Stimulated activated CD4-positive, alpha-beta T cell treated with anti-CD3 and anti-CD28 coated beads, Interleukin-12 subunit alpha, Interleukin-12 subunit beta, amount 100 ng/mL, for 4 hours (primary cell): ENCODE measurements at places on chromosomes 12 and 14.

- DNase-seq, result no peak
Observed at GRCh38 chr14:55698051-55698450, 118.0 kb downstream of the KTN1 start.

GRCh38 chr12:131860472-131861260 is 32.5 kb downstream of the MMP17 start:
- no peak for DNase-seq

DNA sequence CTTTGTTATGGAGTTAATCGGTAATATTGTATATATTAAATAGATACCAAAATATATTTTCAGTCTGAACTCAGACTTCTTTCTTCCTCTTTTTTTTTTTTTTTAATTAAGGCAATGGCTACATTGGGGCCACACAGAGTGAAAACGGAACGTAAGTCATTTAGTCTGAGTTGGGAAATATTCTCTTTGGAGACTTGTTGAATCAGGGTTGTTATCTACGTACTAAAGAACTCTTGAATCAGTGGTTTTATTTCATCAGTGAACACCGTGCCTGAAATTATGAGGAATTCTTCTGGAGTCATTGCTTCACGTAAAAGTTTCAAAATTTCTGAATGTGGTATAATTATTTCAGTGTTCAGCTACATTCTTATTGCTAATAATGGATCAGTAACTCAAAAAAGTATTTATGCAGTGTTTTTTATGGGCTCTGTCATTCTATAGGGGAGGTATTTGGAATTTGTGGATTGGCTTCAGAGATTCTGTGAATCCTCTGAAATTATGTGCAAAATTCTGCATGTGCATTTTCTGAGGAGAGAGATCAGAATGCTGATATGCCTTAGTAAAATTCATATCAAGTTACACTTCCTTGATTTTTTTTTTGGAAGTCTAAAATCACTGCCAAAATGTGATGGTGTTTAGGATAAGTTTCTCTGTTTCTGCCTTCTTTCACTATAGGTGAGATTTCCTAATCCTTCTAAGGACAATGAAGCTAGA is 39.6 kb downstream of the BRMS1L start:
- no peak for DNase-seq

- no peak for DNase-seq
Observed at GRCh38 chr14:104195878-104196277, 57.5 kb downstream of the KIF26A start.

GRCh38 chr14:96143906-96144305 is 60.7 kb upstream of the BDKRB2 start:
- DNase-seq, result no peak

DNA sequence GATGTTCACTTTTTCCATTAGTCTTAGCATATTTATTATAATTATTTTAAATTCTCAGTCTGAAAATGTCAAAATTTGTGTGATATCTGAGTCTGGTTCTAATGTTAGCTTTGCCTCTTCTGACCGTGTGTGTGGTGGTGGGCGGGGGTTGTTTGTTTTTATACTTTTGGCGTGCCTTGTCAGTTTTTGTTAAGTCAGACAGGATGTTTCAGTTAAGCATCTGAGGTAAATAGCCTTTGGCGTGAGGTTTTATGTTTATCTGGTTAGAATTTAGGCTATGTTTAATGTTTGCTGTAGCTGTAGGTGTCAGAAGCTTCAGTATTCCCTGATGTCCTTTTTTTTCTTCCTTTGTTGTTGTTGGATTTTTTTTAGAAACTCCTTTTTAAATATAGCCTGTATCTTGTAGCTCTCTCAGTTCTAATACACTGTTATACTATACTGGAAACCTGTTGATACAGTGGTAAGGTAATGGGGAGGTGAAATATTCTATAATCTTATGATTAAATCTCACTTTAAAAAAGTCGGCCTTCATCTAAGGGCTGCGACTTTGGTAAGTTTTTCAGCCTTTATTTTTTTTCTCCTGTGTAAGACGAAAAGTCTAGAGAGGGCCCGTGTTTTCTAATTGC is 111.6 kb downstream of the SCAF11 start:
- DNase-seq, result no peak

DNA sequence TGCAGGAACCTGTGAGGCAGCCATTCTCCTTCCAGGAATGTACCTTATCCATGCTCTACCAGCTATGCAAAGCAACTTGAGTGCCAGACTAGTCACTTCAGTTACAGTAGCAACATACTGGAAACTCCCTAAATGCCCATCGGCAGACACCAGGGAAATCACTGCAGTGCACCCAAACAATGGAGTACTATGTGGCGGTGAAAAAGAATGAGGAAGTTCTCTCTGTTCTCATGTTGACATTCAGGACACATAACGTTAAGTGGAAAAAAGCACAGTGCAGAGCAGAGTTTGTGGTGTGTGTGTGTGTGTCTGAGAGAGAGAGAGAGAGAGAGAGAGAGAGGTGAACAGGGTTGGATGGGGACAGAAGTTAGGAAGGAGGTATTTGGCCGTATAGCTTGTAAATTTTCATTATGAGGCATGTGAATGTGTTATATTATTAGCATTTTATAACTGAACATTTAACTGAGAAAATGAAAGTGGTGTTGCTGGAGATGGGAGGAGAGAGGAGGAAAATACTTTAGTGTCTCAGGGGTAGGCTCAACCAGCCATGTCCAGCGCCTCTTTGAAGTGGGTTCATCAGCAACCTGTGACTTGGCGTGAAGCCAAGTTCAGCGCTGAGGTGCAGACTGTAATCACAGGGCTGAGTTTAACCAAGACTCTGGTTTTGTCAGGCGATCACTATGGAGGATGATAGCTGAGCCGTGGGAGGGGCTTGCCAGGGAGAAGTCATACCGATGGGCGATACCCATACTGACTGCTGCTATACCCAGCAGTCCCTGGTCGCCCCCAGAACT is 17.3 kb downstream of the TNFAIP2 start:
- DNase-seq, result no peak

DNA sequence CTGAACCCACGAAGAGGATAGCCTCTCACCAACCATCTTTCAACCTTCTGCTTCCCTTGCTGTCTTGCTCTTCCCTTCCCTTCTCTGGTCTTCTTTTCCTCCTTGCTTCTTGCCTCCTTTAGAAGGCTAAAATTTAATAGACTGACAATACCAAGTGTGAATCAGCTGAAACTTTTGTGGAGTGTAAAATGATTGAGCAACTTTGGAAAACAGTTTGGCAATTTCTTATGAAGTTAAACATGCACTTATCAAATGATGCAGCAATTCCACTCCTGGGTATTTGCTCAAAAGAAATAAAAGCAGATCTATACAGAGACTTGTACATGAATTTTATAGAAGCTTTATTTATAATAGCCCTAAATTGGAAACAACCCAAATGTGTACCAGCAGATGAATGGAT is 3.3 kb upstream of the KRT86 start:
- DNase-seq, result no peak

- DNase-seq, result no peak
Observed at GRCh38 chr12:21949036-21949435, 7.8 kb upstream of the ABCC9 start.

DNA sequence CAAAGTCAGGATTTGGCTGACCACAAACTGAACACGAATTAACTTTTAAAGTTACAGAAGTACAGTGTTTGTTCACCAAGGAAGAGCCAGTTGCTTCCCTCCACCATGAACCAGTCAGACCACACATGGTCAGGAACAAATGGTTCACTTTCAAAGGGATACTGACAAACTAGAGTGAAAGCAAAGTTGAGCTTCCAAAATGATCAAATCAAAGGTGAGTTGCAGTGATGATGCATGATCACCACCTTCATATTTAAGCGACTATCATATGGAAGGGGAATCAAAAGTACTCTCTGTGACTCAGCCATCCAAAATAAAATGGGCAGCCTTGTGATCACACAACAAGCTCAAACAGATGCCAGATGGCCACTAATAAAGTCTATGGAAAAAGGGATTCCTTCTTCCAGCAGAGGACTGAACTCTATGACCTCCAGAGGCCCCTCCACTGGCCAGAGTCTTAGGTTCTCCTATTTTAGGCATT is 13.1 kb downstream of the NT5DC3 start:
- no peak for DNase-seq

DNA sequence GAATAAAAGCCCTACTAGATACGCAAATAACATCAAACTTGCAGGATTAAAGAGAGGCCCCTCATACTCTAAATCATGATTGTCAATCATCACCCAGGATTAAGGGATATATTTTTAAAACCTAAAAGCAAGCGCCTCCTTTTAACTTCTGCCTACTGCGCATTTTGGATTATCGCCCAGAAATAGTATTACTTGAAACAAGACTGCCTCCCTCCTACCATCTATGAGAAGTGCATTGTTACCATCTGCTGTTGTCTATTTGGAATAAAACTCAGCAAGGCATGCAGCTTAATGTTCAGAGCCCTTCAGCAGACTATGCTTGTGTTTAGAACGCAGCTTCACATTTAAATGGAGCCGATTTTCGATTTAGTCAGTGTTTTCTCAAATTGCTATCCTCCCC is 79.6 kb downstream of the EXOC5 start:
- DNase-seq, result no peak

- no peak for DNase-seq
Observed at GRCh38 chr14:79442786-79443185, 768.5 kb downstream of the DIO2 start.

GRCh38 chr12:47066278-47067025 is 13.0 kb upstream of the PCED1B start:
- DNase-seq, result no peak

DNA sequence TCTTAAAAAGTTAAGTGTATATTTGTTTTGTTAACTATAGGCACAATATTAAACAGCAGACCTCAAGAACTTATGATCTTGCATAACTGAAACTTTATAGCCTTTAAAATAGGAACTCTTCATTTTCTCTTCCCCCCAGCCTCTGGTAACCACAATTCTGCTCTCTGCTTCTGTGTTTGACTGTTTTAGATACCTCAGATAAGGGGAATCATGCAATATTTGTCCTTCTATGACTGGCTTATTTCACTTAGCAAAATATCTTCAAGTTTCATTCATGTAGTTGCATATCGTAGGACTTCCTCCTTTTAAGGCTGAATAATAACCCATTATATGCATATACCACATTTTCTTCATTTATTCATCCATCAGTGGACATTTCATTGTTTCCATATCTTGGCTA is 131.3 kb downstream of the PTPRO start:
- no peak for DNase-seq

GRCh38 chr12:30973175-30973574 is 46.6 kb downstream of the TSPAN11 start:
- DNase-seq, result no peak

GRCh38 chr14:20434701-20435581 is 1.0 kb downstream of the KLHL33 start:
- DNase-seq, result no peak

- no peak for DNase-seq
Observed at GRCh38 chr12:50678650-50679365, 85.1 kb upstream of the ATF1 start.

DNA sequence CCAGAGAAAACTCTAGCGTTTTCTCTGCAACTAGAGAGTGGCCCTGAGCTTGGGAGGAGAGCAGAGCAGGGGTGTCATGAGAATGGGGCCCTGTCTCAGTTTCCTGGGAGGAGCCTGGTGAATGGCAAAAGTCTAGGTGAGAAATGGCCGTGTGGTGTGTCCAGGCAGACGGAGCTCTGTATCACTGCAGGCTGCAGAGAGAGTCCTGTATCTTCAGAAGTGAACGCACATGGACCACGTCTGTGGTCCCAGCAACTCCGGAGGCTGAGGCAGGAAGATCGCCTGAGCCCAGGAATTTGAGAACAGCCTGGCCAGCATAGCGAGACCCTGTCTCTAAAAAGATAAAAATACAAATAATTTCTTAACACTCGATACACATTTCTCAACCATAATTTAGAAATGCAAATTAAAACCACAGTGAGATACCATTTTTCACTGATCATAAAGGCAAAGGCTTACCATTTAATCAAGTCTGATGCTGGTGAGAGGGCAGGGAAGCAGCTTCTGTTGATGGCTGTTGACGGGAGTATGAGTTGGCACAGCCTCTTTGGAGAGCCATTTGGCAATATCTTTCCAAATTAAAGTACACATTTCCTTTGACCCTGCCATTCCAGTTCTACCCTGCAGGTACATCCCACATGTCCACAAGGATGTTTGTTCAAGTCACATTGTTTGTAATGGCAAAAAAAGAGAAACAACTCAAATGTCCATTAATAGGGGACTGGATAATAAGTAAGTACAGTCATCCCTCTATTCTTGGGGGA is 51.0 kb downstream of the NFKBIA start:
- no peak for DNase-seq

DNA sequence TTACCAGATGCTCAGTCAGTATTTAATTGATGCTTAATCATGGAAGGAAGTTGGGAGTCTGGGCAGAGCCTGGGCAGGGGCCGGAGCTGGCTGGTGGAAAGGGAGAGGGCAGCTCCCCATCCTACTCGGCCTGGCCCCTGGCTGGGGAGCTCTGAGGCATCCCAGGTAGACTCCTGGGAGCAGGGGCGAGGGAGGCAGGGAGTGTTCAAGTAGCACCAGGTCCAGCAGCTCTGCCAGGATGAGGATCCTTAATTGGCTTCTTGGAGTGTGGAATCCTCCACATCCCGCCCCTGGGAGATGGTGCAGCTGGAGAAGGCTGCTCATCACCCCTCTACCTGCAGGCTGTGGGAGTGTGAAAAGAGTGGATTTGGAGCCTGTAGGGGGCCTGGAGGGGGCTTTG is 30.9 kb downstream of the SYNDIG1L start:
- DNase-seq, result no peak

- DNase-seq, result no peak
Observed at GRCh38 chr12:57094208-57095160, 5.6 kb downstream of the NAB2 start.

DNA sequence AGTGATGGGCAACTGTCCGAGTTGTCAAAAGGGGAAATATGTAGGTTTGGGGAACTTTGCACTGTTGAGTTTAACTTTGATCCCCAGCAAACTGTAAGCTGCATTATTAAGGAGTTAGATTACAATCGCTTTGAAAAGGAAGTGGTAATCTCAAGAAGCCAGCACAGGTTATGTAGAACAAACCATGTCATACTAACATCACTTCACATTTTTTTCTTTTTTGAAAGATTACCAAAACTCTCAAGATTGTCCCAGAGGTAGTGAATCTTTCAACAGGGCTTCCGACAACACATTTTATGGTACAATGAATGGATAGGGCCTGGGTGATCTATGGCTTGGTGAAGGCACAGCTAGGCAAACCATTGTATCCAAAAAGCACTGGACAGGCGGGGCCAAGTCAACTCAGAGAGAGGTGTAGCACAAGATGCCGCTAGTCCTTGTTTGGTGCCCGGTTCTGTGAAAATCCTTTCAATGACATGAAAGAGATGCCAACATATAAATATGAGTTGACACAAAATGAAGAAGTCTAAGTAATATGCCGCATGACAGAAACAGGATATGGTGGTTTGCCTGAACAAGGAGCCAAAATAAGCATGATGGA is 24.3 kb upstream of the PARP11 start:
- DNase-seq, result no peak

DNA sequence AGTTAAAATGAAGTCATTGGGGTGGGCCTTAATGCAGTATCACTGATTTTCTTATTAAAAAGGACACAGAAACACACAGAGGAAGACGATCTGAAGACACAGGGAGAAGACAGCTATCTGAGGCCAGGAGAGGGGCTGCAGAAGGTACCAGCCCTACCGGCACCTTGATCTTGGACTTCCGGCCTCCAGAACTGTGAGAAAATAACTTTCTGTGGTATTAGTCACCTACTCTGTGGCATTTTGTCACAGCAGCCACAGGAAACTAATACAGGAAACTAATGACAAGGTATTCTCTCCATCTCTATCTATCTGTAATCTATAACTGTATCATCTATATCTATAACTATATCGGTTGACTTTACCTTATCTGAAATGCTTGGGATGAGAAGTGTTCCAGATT is 1149.5 kb downstream of the BCL11B start:
- DNase-seq, result no peak
